ENCODE measurements at places on chromosomes 6 and 20. TPM values are rescaled to one million over a fixed set of nuclear protein-coding genes. Genes with fewer than 3 reads are reported as not detected.

The THBS2 gene
- 10.3 TPM for polyA plus RNA-seq

The LKAAEAR1 gene
- polyA plus RNA-seq: 0.36 TPM

The LY86 gene
- 1.1 TPM for polyA plus RNA-seq

The BRD2 gene
- polyA plus RNA-seq: 329 TPM

The CAP2 gene
- polyA plus RNA-seq: 12.6 TPM

The GLO1 gene
- 129 TPM for polyA plus RNA-seq

The GTSF1L gene
- not detected for polyA plus RNA-seq

The SLC32A1 gene
- 2.1 TPM for polyA plus RNA-seq

The KCNQ5 gene
- 0.21 TPM for polyA plus RNA-seq

The CARMIL1 gene
- 87.4 TPM for polyA plus RNA-seq

The DUSP15 gene
- polyA plus RNA-seq: 20.7 TPM

The TSHZ2 gene
- polyA plus RNA-seq: 13.7 TPM

The BTNL2 gene
- polyA plus RNA-seq: 3.4 TPM

The DAAM2 gene
- polyA plus RNA-seq: 25.5 TPM

The ANKRD6 gene
- 24.4 TPM for polyA plus RNA-seq

The ARMC12 gene
- polyA plus RNA-seq: 0.94 TPM

The TAGAP gene
- polyA plus RNA-seq: 0.71 TPM

The TRIM15 gene
- not detected for polyA plus RNA-seq

The GSTA3 gene
- polyA plus RNA-seq: not detected

The EPPIN gene
- polyA plus RNA-seq: 0.20 TPM

The LHFPL5 gene
- 0.14 TPM for polyA plus RNA-seq

All from renal pelvis (tissue), 12 donors.